Caudate nucleus (tissue), 63 donors: ENCODE measurements at places on chromosomes 1 and 21.
A peak's percentile ranks its signal among the peaks of the same experiment; 100 is the strongest.

GRCh38 chr1:229230893-229231753 is 39.8 kb upstream of the RAB4A start:
- no peak for DNase-seq

- DNase-seq, result no peak
Observed at GRCh38 chr1:198238121-198238520, 81.3 kb downstream of the NEK7 start.

GRCh38 chr1:184489908-184490307 is 103.1 kb downstream of the C1orf21 start:
- DNase-seq, result no peak

- DNase-seq, result no peak
Observed at GRCh38 chr21:40179166-40179565, 311.9 kb downstream of the PCP4 start.

DNA sequence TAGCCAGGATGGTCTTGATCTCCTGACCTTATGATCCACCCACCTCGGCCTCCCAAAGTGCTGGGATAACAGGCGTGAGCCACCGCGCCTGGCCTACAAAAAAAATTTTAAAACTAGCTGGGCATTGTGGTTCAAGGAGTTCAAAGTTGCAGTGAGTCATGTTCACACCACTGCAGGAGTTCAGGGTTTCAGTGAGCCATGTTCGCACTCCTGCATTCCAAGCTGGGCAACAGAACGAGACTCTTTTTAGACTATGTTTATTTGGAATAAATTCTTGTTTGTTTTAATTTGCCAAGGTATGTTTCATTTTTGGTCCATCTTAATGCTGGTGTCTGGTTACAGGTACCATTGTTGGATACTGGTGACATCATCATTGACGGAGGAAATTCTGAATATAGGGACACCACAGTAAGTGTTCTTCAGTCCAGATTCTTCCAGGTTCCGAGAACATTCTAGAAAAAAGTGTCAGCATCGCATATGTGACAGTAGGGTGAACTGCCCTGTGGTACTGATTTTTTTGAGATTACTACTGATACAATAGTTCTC is 3.9 kb downstream of the PGD start:
- DNase-seq, result no peak

DNA sequence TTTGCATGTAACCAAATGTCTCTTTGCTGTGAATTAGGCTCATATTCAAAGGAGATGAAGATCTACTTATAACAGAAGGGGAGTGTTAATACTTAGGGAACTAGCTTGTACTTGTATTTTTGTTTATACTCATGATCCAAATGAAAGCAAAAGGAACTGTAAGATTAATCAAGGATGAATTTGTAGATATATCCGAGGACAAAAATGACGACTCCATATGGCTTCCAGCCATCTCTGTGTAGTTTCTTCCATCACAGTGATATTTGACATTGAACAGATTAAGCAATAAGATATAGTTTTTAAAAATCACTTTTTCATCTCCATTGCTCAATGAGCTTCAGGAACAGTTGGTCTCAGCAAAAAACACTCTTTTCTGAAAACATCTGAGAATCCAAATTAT is 257.4 kb upstream of the CAMK1G start:
- DNase-seq, result no peak

GRCh38 chr1:235908742-235909520 is 42.2 kb upstream of the LYST start:
- DNase-seq, result peak; percentile 19

DNA sequence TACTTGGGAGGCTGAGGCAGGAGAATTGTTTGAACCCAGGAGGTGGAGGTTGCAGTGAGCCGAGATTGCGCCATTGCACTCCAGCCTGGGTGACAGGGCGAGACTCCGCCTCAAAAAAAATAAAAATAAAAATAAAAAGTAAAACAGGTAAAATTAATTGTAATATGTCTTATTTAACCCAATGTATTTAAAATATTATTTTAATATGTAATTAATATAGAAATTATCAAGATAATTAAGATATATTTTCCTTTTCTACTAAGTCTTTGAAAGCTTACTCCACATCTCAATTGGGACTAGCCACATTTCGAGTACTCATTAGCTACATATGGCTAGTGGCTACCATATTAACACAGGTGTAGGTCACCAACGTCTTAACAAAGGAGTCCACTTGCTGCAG is 61.6 kb upstream of the IPO9 start:
- no peak for DNase-seq

- DNase-seq, result no peak
Observed at GRCh38 chr1:34970220-34970735, 14.9 kb downstream of the TMEM35B start.

- no peak for DNase-seq
Observed at GRCh38 chr1:197807739-197808453, 32.6 kb upstream of the DENND1B start.

DNA sequence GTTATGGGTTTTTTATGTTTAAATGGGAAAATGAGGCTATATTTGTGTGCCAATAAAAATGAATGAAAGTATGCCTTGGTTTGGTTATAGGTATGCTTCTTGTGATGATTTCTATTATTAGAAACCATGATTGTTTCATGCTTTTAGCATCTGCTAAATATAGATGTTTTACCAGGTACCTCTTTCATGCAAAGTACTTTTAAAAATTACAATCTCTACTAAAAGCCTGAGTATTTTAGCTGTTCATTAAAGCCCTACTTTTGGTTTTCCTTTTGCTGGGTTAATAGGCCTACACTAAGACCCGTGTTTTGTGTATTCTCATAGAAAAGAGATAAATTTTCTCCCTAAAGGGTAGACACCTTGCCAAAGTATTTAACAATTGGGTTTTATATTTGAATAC is 32.0 kb downstream of the MTF2 start:
- DNase-seq, result no peak

DNA sequence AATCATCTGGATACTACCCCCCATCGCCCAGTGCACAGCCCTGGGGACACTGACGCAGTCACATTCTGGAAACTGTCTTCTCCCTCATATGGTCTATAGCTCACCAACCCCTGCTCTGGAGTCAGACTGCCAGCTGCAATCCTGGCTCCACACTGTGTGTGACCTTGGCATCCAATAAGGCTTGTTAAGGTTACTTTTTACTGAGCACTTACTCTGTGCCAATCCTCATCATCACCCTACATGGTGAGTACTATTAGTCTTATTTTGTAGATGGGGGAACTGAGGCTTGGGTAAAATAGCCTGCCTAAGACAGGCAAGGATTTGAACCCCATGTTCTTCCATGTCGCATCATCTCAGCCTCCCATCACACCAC is 34.9 kb downstream of the AHDC1 start:
- DNase-seq, result no peak

GRCh38 chr21:46639489-46640386 is 4.3 kb downstream of the PRMT2 start:
- DNase-seq, result no peak

- DNase-seq, result no peak
Observed at GRCh38 chr1:227131193-227131592, 187.1 kb downstream of the CDC42BPA start.

GRCh38 chr1:107975851-107976250 is 10.9 kb upstream of the VAV3 start:
- DNase-seq, result no peak
